ENCODE measurements at places on chromosomes 1 and 21. TPM values are rescaled to one million over a fixed set of nuclear protein-coding genes. Genes with fewer than 3 reads are reported as not detected.

The RNASEL gene
- polyA plus RNA-seq, result 13.6 TPM

The ARHGAP29 gene
- polyA plus RNA-seq, result 69.0 TPM

The PLA2G2F gene
- 1.1 TPM for polyA plus RNA-seq

The OR2T2 gene
- polyA plus RNA-seq, result not detected

The DIO1 gene
- 6.0 TPM for polyA plus RNA-seq

The CELF3 gene
- 0.07 TPM for polyA plus RNA-seq

The SH2D5 gene
- 1.0 TPM for polyA plus RNA-seq

The NKAIN1 gene
- polyA plus RNA-seq, result 3.6 TPM

The CRP gene
- not detected for polyA plus RNA-seq

- no peak for DNase-seq
Observed at GRCh38 chr1:183757061-183757460, 47.9 kb upstream of the RGL1 start.

- DNase-seq, result no peak
Observed at GRCh38 chr1:66207484-66207883, 326.5 kb upstream of the SGIP1 start.

- DNase-seq, result no peak
Observed at GRCh38 chr1:19178734-19179398, 31.2 kb downstream of the UBR4 start.

- no peak for DNase-seq
Observed at GRCh38 chr1:14440731-14441130, 157.8 kb upstream of the KAZN start.

- DNase-seq, result no peak
Observed at GRCh38 chr1:206506405-206507283, 687 bp upstream of the RASSF5 start.

GRCh38 chr1:154571964-154572288, 4.3 kb downstream of the CHRNB2 start:
- no peak for DNase-seq

DNA sequence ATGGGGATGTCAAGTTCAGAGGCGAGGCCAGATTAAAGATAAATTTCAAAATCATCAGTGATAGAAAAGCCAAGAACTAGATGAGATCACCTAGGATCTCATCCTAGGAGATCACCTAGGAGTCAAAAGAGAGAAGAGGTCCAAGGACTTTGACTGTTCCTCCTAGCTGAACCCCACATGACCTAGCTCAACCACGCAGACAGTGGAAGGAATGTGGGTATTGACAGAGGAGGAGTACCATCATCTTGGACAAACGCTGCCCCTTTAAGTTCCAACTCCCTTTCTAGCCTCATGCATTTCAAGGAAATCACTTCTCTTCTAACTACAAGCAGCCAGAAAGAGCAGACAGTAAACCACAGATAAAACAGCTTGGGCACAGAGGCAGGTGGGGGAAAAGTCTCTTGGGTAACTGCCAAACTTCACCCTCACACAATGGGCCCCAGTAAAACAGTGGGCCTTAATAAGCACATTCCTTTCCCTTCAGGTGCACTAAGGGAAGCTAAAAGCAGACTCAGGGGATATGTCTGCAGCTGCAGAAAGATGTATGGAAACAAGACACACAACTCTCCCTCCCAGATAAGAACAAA, 12.5 kb upstream of the FAM76A start:
- DNase-seq, result no peak

DNA sequence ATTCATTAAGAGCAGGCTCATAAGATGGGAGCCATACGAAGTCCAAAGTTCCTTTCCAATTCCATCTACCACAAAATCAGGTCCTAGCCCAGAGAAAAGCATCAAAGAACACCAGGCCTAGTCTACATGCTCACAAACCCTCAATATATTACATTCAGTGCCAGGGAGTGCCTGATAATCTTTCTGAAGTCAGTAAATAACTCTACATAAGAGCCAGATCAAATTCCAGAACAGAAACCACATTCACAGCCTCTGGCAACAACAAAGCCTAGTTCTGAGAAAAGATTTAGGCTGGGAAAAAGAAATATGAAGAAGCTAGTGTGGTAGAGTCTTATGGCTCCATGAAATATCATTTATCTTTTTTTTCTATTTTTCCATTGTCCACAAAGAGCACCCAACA, 40.5 kb upstream of the RBBP5 start:
- no peak for DNase-seq

GRCh38 chr1:41695118-41695745, 210.7 kb upstream of the EDN2 start:
- DNase-seq, result no peak

DNA sequence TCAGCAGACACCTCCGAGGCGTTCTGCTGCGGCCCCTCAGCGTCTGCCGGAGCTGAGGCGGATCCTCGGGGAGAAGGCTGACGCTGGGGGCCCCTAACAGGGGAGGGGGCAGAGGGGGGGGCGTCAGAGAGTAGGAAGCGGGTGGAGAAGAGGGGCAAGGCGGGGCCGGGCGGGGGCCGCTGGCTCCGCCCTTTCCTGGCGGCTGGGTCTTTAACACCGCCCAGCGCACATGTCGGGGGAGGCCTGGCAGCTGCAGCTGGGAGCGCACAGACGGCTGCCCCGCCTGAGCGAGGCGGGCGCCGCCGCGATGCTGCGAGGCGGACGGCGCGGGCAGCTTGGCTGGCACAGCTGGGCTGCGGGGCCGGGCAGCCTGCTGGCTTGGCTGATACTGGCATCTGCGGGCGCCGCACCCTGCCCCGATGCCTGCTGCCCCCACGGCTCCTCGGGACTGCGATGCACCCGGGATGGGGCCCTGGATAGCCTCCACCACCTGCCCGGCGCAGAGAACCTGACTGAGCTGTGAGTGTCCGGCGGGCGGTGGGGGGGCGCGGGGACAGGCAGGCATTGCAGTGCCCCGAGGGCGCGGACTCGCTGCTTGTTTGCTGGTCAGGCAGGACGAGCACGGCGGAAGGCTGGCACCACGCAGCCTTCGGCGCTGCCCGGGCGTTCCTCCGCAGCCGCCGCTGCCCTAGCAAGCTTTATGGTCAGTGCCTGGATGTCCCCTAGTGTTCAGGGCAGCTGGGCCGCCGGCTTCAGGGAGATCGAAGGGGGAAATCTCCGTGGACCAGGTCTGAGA, at the start of gene NTRK1:
Gene NTRK1 (plus strand): TSS at position 238 of the 796 bp plus-strand sequence. CDS start 70 bp downstream, at position 308.
- no peak for DNase-seq

GRCh38 chr1:167661527-167662426, 31.7 kb downstream of the RCSD1 start:
- no peak for DNase-seq

GRCh38 chr1:64584479-64584878, 114.5 kb downstream of the CACHD1 start:
- DNase-seq, result no peak

GRCh38 chr1:67514300-67514699, 84.1 kb upstream of the SERBP1 start:
- no peak for DNase-seq

GRCh38 chr1:223815020-223815853, 30.5 kb downstream of the TP53BP2 start:
- DNase-seq, result no peak
